ENCODE measurements at places on chromosomes 1 and 21.

GRCh38 chr21:42542196-42542595 is 28.5 kb downstream of the SLC37A1 start:
- DNase-seq = no peak

DNA sequence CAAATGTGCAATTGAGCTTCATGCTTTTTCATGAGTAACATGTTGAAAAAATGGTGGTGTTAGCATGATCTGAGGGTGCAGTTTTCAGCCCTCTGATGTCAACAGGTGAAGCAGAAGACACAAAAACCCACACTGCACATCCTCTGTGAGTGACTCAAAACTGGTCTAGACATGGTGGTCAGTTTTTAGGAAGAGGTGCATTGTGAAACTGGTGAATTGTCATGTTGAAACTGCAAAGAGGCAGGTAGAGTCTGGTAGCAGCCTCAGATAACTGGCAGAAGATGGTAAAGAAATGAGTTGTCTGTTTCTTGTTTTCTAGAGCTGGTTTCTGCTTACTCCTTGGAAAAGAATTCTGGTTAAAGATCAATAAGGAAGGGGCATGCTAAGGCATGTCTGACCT is 97.3 kb upstream of the HMCN1 start:
- no peak for DNase-seq

DNA sequence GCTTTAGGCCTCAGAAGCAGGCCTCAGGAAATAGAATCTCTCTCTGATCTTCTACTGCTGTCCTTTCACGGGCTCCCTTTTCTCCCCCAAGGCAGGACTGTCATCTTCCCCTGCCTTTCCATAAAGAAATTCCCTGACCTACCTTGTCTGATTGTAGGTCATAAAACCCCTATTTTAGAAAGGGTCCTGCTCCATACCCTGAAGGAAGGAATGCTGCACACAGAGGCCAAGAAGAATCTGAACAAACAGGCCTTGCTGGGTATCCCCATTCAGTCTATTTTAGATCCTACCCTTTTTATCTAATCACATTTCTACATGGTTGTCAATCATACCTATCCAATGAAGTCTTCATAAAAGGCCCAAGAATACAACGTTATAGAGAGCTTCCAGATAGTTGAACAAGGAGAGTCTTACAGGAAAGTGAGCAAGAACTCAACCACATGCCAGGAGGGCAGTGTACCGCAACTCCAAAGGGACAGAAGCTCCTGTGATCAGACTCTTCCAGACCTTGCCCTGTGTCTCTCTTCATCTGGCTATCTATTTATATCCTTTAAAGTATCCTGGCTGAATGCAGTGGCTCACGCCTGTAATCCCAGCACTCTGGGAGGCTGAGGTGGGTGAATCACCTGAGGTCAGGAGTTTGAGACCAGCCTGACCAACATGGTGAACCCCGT is 93.1 kb downstream of the SLC16A1 start:
- DNase-seq = no peak

DNA sequence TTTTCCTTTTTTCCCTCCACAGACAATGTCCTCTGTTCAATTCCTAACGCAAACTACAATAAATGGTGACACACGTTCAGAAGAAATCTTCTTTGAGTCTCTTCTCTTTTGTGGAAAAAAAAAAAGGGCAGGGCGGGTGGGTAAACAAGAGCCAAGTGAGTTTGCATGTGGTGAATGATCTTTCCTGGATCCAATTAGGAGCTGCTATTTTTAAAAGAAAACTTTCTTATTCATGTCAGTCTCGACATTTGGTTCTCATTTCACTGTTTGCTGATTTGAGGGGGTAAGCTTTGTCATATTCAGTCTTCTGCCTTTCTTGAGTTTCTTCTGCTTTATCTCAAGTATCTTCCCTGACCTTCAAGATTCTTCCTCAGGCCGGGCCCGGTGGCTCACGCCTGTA is 29.2 kb upstream of the KIF1B start:
- DNase-seq = no peak

DNA sequence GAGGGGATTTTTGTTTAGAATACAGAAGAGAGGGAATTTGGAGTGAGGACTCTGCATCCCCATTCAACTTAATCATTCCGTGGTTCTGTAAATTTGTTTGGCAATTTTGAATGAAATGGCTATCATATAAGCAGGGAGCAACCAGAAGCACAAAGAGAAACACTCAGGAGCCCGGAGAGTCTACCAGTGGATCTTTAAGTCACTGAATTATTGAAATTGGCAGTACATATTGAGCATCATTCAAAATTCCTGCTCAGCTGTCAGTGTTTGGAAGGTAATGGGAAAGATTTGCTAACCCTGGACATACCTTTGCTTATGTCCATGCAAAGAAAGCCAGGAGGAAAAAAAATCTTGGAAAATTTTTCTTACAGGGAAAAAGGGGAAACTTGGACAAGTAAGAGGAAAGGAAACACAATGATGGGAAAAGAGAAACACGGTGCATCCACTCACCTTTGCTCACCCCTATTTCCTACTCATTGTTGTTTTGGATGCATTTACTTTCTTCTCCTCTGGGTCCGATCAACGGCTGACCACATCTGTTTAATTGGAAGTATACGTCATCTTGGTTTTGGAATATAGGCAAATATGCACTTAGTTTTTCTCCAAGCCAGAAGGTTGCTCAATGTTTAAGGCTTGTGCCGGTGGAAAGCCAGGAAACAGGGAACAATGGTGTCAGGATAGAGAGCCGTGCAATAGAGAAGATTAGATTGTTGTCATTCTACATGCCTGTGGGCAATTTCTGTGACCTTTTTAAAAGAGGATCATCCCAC is 243.0 kb upstream of the LYPLAL1 start:
- DNase-seq = no peak

GRCh38 chr1:27418326-27419185 is 26.1 kb downstream of the GPR3 start:
- peak; percentile 77 for DNase-seq

DNA sequence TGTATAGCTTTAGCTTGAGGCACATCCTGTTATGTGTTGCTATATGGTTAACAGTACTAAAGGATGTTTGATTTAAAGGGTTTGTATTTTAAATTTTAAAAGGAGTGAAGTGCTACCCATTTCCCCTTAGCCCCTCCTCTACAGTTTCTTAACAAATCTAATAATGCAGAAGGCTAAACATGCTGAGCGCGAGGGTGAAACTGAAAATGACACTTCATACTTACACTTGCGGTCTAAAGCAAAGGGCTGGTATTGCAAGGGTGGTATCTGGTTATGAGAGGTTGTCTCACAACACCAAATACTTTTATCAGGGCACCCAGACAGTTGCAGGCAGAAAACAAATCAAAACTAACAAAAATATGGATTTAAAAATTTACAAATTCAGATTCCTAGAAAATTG is 172.3 kb downstream of the SIPA1L2 start:
- DNase-seq = peak; percentile 60

DNA sequence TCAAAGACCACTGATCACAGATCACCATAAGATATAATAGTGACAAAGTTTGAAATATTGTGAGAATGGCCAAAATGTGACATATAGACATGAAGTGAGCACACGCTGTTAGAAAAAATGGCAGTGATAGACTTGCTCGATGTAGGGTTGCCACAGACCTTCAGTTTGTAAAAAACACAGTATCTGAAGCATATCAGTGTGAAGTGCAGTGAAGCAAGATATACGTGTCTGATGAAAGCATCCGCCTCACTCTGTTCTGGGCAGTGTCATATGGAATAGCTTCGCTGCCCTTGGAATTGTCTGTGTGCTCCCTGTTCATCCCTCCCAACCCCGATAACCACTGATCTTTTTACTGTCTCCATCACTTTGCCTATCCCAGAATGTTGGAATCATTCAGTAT is 50.7 kb downstream of the GALNT2 start:
- DNase-seq = no peak

GRCh38 chr1:161733526-161733925 is 12.2 kb downstream of the FCRLB start:
- DNase-seq = peak; percentile 83

DNA sequence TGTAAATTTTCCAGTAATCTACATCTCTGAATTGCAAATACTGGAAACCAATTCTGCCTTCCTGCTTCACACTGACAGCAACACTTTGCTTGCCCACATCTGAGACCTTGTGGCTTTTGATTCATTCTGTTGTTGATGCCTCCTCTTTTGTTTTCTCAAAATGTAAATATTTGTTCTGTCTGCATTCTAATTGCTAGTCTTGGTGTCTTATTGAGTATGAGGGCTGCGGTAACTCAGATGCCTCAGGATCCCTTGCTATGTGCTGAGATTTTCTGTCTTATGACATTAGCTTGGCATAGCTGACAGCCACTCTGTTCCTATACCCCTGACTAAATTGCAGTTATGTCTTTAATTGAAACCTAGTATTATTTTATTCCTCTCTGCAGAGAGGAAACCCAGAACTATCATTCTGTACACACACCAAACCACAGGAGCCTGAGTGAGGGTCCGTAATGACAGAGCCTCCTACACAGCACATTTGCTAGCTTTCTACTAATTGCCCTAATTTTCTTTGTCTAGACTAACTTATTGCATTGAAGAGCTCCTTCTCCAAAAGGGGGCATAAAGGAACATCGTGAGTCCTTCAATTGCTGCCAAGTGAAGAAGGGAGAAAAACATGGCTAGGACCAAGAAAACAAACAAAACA is 72.1 kb downstream of the GREM2 start:
- no peak for DNase-seq

DNA sequence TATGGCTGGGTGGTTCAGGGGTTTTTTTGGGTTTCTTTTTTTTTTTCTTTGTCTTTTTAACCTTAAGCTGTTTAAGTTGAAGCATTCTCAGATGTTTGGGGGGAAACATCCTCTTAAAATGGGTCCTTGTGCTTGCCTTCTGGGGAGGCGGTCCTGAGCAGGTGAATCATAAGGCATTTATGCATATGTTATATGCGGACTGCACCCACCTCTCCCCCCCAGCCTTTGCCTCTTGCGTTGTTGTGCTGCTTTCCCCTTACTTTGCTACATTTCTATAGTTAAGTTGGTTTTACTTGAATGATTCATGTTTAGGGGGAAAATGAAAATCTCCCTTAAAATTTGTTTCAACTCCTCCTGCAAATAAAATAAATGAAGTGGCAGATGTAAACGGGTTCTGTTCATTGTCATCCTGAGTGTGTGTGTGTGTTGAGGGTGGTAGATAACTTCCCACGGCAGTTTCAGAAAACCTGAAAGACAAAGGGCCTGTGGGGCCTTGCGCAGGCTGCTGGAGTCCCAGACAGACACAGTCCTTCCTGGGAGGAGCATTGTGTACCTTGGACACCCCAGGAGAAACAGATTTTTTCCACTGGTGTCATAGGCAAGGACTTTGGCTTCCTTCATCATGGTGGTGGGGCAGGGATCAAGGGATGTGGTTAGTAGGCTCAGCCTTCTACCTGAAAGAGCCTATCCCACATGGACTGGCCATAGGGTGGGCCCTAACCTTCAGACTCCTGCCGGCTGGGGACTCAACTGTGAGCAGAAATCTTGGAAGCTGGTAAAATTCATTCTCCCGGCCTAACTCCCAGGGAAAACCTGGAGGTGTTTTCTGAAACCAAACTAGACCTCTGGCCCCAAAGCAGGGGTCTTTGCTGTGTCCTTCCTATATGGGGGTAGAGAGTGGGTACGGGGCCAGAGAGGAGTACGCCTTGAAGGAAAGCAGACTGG is 926 bp upstream of the SH3D21 start:
- no peak for DNase-seq

DNA sequence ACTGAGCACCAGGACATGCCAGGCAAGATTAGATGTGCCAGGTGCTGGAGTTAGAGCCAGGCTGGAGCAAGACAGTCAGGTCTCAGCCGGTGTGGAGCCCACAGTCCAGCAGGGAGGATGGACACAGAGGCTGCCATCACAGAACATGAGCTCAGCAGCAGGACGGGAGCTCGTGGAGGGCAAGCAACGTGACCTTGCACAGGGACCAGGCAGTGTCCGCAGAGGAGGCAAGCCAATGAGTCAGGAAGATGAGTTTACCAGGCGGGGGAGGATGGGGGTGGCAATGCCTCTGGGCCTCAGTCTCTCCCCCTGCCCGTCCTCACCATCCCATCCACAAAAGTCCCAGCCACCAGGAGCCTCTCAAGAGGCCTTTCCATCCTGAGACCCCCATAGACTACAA is 20.7 kb upstream of the ZC3H12A start:
- DNase-seq = no peak

DNA sequence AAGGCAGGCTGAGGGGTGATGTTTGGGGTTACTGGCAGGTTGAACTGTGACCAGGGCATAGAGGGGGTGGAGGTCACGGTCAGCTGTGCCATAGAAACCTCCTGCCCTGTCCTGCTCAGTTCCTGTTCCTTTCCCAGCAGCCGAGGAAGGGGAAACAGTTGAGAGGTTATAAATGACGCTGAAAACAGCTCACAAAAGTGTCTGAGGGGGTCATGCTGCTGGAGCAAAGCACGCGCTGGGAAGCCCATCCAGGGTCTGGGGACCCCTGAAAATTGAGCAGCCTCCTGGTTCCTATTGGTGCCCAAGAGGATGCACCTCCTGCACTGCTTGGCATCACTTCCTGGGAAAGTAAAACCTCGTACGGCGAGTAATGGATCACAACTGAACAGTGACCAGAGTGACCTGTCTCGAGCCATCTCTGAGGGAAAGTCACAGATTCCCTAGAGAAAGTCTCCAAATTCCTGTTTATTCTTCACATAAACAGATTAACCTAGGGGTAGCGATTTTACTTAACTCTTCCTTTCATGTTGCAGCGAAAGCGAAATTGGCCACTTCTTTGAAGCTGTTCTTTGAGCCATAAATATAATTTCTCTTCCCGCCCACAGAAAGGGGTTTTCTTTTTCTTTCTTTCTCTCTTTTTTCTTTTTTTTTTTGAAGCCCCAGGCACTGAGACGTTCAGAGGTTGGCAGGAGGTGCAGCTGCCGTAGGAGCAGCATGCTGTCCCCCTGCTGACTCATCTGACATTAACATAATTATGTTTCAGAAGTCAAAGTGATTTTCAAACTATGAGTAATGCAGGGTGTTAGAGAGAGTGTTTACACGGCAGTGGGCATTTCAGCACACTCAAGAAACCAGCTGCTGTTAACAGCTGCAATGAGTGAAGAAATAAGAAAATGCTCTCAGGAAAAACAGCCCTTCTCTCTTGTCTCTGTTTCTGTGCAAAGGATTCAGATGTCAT is 41.8 kb upstream of the ATF3 start:
- peak; percentile 93 for DNase-seq

DNA sequence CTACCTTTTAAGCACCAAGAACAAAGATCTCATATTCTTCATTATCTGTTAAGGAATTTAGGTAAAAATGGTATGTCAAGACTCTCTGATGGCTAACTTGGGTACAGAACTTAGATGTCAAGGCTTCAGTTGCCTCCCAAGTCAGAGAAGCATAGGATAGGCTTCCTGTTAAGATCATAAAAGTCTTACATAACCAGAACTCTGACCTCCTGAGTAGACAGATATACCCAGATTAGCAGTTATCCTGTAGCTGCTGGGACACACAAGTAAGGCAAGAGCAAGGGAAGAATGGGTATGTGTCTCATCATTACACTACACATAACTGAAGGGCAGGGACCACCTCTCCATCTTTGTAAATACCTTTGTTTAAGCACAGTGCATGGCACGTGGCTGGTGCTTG is 15.4 kb upstream of the KLHL12 start:
- DNase-seq = no peak
